SK-N-SH (cell line): ENCODE measurements at places on chromosomes 1 and 21.

DNA sequence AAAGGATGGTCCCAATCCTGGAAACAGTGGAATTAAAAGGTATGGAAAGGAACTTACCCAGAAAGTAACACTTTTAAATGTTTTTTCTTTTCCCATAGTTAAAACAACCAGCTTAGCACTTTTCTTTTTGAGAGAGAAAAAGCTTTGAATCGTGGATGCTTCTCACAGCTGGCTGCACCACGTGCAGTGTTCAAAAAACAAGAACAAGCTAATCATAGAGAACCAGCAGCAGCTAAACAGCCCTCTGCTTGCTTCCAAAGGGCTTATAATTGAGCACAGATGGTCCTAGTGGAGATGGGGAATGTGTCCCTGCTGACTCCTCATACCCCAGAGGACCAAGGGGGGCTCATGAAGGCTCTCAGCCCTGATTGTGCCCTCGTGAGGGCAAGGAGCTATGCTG lies 26.4 kb downstream of the UTP25 start:
- DNase-seq, result peak; percentile 30

DNA sequence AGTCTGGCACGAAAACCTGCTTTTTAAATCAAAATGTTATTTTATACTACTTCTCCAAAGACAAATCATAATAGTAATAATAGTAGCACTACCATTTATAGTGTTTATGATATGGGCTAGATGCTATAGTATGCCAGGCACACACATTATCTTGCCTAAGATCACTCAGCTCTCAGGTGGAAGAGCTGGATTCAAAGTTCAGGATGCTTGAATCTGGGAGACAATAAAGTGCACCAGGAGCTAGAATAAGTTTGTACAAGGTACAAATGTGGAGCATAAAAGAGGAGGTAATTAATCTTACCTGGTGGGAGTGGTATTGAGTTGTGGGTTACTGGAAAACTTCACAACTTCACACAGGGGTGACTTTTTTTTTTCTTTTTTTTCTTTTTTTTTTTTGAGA lies 10.0 kb upstream of the ELOVL1 start:
- no peak for DNase-seq

DNA sequence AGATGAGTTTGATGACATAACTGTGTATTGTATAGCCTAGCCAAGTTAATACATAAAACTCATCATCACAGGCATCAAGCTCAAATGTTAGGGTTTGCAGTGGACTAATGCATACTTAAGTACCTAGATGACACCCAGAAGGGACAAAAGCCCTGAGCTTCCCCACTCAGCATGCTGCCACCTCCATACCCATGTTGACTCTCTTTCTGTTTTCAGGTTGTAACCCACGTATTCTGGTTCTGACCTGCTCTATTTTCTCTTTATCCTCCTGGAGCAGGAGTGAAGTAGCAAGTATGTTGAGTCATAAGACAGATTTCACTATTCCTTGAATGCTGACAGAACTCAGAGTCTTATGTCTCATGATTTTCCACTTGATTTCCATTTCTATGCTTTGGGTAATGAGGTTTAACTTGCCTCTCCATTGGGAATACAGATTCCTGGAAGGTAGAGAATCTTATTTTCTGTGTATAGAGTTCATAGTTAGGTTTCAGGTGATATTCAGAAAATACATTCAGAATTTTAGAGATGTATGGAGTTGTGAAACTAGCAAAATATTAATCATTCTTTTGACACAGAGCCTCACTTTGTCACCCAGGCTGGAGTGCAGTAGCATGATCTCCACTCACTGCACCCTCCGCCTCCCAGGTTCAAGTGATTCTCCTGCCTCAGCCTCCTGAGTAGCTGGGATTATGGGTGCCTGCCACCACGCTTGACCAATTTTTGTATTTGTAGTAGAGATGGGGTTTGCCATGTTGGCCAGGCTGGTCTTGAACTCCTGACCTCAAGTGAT lies 122.5 kb upstream of the KCNJ15 start:
- no peak for DNase-seq

- DNase-seq, result no peak
These were observed 106.4 kb downstream of the RGL1 start for GRCh38 chr1:183911285-183911684.

- DNase-seq, result no peak
These were observed 40.8 kb downstream of the RTCA start for GRCh38 chr1:100306735-100307313.

DNA sequence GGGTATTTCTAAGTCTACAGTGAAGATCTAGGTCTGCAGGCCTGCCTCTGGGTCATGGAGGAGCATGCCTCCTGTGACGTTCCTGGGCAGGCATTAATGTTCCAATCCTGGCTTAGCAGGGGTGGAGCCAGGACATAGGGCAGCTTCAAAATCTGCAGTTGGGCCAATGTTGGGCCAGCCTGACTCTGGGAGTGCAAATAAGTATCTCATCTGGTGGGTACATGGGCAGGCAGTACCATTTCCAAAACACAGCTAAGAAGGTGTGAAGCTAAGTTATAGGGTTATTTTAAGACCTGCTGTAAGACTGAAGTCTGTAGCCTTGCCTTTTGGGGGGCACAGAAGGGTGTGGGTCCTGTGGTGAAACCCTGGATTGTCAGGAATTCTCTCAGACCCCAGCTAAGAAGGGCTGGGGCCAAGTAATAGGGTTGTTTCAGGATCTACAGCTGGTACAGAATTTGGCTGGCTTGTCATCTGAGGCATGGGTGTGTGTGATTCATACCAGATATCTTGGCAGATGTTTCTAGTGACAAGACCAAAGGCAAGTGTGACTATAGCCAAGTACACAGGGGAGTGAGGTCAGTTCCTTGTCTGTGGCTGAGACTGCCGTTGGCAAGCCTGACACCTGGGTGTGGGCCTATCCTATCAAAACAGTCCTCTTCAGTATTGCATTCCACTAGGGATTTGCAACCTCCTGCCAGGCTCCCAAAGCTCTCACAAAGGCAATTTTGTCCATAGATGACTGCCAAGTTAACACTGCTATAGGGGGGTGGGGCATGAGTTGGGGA lies 468.7 kb upstream of the B3GALT2 start:
- DNase-seq, result no peak

DNA sequence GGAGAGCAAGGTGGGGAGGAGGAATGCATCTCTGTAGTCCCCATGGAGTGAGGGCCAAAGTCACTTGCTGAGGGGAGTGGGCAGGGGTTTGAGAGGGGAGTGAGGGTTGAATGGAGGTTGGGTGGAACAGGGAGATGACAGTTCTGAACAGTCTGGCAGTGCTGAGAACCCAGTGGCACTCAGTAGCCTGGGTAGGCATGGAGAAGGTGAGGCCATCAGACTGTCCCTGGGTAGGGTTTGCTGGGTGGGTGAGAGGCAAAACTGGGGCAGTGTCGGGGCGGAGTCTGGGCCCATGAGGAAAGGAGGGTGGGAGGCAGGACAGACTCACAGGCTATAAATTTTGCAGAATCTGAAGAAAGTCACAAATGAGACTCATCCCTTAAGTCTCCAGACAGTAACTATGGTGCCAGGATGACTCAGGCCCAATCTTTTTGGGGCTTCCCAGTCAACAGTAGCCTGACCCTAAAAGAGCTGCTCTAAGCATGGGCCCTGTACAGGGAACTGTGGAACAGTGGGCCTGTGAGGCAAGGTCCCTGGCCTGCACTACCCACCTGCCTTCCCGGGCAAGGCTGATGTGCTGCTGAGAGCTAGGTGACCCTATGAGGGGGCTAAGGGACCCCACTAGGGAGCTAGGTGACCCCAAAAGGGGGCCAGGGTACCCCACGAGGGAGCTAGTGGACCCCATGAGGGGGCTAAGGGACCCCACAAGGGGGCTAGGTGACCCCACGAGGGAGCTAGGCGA lies 51.0 kb upstream of the DMRTB1 start:
- no peak for DNase-seq

- DNase-seq, result no peak
These were observed 68.3 kb upstream of the ABCD3 start for GRCh38 chr1:94349853-94350252.

GRCh38 chr1:3822421-3822820 lies 26.1 kb upstream of the LRRC47 start:
- no peak for DNase-seq

DNA sequence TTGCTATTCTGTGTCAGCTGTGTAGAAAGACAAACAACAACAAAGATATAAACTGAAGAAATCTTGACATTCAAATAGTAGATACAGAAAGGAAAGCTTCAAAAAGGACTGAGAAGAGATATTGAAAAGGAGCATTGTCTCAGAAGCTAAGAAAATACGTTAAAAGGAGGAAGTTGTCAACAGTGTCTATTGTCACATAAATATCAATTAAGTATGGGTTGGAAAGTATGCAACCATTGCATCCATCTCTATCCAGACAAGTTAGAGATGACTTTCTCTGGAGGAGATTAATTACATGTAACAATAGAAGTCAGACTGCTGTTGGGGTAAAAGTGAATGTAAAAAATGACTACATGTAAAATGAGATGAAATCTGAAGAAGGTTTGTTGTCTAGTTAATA lies 29.7 kb upstream of the BRINP3 start:
- no peak for DNase-seq
